Activated T-helper 1 cell treated with Interleukin-2 at 50 U/mL for 16 hours (primary cell): ENCODE measurements at places on chromosomes 11 and 22.

DNA sequence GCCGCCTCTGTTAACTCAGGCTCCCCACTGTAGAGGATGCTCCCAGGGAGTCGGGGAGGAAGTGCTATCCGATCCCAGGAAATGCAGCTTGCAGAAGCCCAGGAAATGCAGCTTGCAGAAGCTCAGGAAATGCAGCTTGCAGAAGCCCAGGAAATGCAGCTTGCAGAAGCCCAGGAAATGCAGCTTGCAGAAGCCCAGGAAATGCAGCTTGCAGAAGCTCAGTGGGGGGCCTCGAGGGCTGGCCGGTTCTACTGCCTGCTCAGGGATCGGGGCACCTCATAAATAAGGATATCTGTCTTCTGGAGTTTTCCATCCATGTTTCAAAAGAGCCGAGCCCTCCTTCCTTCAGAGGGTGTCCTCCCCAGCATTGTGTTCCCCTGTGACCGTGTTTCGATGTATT, 25.1 kb upstream of the SMIM38 start:
- no peak for DNase-seq

- no peak for DNase-seq
Observed at GRCh38 chr22:22865311-22866072, 22.1 kb upstream of the IGLL5 start.

DNA sequence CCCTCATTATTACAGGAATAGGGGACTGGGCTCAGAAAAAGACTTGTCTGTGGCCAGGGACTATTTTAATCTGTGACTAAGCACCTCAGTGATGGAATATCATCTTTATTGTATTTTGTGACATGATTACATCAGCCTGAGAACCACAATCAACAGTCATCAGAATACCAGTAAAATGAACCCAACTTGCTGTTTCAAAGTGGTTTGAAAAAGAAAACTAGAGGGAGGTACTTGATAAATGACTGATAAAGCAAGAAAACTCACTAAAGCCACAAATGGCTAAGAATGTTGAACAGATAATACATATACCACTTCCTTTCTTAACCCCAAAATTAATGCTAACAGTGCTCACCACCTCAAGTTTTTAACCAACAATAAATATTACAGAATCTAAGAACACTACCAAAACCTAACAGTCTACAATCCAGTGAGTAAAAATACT, 155.7 kb downstream of the ATG16L2 start:
- DNase-seq = no peak

DNA sequence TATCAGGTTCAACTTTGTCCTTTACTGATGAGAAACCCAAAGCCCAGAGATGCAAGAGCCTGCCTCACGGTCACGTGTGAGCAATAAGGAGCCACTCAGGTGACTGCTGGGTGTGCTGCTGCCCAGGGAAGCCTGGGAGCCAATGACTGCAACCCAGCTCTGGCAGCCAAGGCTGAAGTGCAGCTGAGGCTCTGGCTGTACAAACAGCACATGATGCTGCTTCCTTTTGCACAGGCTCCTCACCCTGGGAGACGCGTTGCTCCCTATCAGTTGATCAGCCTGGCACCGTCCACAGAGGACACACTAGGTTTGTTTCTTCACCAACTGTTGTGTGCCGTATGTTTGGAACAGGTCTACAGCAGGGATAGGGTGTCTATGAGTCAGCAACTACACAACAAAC, 168.7 kb downstream of the EFCAB6 start:
- no peak for DNase-seq

GRCh38 chr11:72864702-72865655, 50.8 kb downstream of the ATG16L2 start:
- no peak for DNase-seq

GRCh38 chr11:104154296-104154695, 9.7 kb downstream of the PDGFD start:
- DNase-seq = no peak

- peak; percentile 51 for DNase-seq
Observed at GRCh38 chr22:39622881-39623367, 52.4 kb downstream of the CACNA1I start.

DNA sequence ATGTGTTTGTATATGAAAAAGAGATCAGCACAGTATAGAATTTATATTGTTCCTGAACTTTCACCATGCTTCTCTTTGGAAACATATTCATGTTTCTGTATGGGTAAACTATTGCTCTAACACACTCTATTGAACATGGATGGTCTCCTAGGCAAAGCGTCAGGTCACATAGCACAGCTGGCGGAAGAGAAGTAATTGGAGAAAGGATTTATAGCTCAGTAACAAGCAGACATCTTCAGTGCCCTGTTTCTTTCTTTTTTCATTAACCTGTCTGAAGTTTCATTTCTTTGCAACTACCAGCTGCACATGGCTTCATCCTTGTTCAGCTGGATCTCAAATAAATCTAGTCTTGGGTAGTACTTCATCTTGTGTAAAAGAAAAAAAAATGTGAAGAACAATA, 84.4 kb upstream of the TRPC6 start:
- no peak for DNase-seq

GRCh38 chr11:16813126-16813525, 74.7 kb downstream of the C11orf58 start:
- DNase-seq = no peak

- DNase-seq = no peak
Observed at GRCh38 chr11:121575963-121576290, 123.2 kb upstream of the SORL1-AS1 start.

GRCh38 chr11:33531743-33532181, 168.9 kb downstream of the C11orf91 start:
- no peak for DNase-seq

DNA sequence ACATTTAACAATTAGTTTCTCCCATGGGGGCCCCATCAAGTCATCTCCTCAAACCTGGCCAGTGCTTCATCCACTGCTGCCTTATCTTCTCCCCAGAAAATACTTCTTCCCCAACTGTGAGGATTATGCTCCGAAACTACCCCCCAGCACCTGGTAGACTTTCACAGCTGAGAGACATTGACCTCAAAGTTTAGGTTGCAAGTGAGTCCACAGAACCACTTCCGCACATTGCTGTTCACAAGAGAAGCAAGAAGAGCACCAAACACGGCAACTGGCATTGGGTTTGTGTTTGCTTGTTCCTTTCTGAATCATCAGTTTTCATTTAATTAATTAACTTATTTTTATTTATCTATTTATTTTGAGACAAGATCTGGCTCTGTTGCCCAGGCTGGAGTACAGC, 6.1 kb downstream of the MCHR1 start:
- no peak for DNase-seq

DNA sequence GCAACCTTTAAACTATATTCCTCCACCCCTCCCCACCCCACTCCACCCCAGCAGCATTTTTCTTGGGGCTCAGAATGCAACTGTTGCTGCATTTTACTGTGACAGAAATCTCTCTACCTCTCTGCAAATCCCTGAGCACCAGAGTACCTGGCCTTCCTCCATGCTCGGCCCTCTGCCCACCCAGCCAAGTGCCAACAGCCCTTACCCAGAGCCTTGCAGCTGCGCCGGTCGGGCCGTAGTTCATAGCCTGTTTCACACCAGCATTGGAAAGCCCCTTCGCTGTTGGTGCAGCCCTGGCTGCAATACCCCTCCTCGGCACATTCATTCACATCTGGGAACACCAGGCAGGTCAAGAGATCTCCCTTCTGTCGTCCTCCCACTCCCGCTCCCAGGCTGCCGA, 23.4 kb downstream of the LRP4 start:
- no peak for DNase-seq

DNA sequence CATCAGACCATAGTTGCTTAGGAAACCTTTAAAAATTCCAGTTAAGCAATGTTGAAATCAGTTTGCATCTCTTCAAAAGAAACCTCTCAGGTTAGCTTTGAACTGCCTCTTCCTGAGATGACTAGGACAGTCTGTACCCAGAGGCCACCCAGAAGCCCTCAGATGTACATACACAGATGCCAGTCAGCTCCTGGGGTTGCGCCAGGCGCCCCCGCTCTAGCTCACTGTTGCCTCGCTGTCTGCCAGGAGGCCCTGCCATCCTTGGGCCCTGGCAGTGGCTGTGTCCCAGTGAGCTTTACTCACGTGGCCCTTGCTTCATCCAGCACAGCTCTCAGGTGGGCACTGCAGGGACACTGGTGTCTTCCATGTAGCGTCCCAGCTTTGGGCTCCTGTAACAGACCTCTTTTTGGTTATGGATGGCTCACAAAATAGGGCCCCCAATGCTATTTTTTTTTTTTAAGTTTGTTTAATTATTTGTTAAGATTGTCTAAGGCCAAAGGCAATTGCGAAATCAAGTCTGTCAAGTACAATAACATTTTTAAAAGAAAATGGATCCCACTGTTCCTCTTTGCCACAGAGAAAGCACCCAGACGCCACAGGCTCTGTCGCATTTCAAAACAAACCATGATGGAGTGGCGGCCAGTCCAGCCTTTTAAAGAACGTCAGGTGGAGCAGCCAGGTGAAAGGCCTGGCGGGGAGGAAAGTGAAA, 73.4 kb downstream of the NCAPD3 start:
- DNase-seq = no peak

DNA sequence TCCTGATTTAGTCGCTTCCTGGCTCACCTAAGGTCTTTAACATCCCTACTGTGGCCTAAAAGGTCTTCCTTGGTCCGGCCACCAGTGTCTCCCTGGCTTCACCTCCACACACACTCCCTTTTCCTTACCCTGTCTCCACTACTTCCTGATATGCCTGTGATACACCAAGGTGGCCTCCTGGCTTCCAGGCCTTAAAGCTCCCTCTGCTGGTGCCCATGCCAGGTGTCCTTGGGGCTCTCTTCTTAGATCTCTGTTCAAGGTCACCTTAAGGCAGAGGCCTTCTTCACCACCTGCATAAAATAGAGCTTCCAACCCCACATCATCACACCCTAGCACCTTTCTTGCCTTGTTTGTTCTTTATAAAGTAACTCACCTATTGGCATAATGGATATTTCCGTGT, 787.7 kb downstream of the NTM start:
- no peak for DNase-seq
